Spinal cord (tissue), 10 donors: ENCODE measurements at places on chromosomes 4 and X.

DNA sequence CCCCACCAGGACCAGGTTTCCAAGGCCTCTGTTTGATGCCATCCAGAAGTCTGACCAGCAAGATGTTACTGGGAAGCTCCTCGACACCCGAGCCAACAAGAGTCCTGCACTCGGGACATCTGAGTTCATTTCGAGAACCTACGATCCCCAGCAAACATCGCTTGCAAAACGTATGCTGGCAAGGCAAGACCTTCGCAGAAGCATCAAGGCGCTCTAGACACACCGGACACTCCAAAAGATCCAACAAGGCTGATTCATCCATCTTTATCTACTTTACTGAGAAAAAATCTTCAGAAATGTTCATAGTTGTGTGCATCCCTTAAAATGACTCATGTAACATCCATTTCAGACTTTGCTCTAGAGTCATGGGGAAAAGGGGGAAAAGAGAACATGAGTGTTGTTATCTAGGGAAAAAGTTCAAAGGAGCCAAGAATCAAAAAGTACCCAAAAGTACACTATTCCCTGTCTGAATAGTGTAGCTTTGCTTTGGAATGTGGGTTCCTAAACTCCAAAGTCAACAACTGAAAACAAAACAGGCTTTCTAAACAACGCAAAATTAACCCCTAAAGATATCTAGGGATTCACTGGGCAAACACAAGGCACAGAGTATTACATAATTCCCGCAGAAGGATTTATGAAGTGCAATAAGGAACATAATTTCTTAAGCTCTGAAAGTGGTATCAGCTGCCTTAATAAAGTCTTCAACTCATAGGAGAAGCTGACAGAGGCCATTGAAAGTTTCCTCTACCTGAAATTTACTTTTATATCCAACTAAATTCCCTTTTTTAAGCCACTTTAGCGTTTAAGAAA is 1.6 kb downstream of the SH3RF1 start:
- DNase-seq = no peak

GRCh38 chrX:118726396-118726795 is 1.0 kb upstream of the IL13RA1 start:
- no peak for DNase-seq

DNA sequence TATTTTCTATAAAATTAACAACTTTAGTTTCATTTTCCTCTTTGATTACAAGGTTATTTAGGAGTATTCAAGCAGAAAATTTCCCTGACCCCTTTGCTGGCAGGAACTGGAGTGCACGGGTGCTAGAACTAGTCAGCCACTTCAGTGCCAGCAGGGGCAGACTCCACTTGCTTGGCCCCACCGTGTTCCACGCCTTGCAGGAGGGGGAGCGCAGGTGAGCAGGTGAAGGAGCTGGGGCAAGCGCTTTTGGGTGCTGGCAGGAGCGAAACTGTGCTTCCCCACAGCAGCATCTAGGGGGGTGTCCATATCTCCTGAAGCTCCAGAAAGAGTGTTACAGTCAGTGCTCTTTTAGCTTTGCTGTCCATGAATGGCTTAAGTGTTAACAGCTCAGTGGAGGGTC is 45.5 kb downstream of the MID2 start:
- no peak for DNase-seq

DNA sequence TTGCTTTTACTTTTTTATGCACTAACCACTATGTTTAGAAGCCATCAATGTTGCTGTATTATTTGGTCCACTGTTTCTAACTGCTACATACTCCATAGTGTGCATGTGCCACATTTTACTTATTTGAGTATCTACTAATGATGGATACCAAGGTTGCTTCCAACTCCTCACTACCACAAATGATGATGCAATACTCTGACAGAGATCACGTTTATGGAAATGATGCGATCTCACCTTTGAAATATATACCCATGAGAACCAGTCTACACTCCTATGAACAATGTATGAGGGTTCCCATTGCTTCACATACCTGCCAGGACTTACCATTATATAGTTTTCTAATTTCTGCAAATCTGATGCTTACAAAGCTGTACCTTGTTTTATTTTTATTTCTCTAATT is 44.2 kb downstream of the HUWE1 start:
- no peak for DNase-seq

- DNase-seq = peak; percentile 55
These were observed 63.7 kb upstream of the CD99 start for GRCh38 chrX:2627272-2627867.

GRCh38 chrX:136692271-136692670 is 44.3 kb downstream of the CD40LG start:
- DNase-seq = no peak

- DNase-seq = no peak
These were observed 142.3 kb downstream of the PCDH18 start for GRCh38 chr4:137389911-137390520.

- no peak for DNase-seq
These were observed at the start of gene MAGEA10 for GRCh38 chrX:152138388-152138784. Gene MAGEA10 (minus strand): TSS chrX:152138577. CDS start chrX:152135620, 2,957 bp downstream.

DNA sequence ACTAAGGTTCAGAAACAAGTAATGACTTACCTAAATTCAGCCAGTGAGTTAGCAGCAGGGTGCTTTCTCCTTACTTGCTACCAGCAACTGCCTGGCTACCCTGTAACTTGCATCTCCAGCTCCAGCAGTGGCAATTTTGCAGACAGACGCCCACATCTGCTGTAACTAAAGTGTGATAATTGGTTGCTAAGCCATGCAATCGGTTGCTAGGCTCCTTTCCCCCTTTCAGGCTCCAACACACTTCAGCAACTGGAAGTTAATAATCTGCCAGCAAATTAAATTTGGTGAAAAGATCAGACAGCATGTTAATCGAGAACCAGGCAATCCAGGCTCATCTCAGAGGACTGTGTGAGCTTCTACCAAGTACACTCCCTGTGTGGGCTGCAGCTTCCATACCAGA is 24.2 kb upstream of the ARHGEF9 start:
- peak; percentile 54 for DNase-seq

- no peak for DNase-seq
These were observed 341.2 kb upstream of the FMR1 start for GRCh38 chrX:147570483-147570882.

DNA sequence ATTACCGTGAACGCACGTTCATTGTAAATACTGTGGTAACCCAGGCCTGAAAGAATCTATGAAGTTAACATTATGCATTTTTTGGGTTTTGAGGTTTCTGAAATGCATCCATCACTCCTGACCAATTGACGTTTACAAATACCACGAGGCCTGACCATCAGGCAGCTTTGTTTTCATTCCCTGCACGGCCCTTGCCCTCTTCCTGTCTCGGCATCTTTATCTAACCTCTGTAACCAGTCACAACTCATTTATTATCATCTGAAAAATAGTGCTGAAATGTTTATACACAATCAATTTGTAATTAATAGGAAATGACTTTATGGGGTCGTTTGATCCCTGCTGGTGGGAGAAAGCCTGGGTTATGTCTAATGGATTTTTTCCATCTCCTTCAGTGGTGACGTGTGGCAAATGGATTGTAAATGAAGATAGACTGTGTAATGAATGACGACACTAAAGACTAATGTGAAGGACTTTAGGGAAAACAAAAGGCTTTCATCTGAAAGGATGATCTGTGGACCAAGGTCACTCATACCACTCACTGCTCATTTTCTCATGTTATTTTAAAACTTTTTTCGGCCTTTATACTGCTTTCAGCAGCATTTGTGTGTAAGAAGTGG is 102.7 kb upstream of the SORBS2 start:
- no peak for DNase-seq

- peak; percentile 35 for DNase-seq
These were observed 78.4 kb upstream of the MAP3K15 start for GRCh38 chrX:19593690-19594089.

GRCh38 chrX:64975491-64975890 is 759 bp downstream of the ZC4H2 start:
- DNase-seq = peak; percentile 76

GRCh38 chr4:169594560-169595195 is 17.7 kb downstream of the NEK1 start:
- no peak for DNase-seq

DNA sequence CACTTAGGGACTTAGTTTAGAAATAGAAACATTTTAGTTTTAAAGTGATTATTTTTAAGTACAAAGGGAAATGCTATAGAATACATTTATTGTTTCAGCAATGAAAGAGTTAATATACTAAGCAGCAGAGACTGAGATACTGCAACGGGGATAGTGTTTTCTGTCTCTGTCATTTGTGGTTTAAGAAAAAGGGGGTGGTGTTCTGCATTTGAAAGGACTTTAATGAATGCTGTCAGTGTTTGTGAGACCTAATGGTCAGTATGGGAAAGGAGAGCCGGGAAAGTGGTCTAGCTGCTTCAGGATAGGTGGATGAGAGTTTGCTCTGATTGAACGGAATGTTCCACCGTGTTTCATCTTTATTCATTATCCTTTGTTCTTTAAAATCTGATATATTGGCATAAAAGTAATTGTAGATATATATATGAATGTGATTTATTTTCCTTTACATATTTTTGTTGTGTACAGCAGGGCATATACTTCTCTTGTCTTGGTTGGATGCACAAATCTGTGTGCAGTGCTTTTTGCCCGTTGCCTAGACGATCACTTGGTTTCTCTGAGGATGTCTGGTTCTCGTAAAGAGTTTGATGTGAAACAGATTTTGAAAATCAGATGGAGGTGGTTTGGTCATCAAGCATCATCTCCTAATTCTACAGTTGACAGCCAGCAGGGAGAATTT is at the start of gene KLHL5:
Gene KLHL5, plus strand, starts transcription at position 139 of the 676 bp plus-strand sequence. Its CDS starts 421 bp downstream, at position 560.
- DNase-seq = peak; percentile 84

- no peak for DNase-seq
These were observed 139.2 kb downstream of the NWD2 start for GRCh38 chr4:37383579-37384229.

- no peak for DNase-seq
These were observed 13.0 kb upstream of the SPRY1 start for GRCh38 chr4:123383566-123383965.

DNA sequence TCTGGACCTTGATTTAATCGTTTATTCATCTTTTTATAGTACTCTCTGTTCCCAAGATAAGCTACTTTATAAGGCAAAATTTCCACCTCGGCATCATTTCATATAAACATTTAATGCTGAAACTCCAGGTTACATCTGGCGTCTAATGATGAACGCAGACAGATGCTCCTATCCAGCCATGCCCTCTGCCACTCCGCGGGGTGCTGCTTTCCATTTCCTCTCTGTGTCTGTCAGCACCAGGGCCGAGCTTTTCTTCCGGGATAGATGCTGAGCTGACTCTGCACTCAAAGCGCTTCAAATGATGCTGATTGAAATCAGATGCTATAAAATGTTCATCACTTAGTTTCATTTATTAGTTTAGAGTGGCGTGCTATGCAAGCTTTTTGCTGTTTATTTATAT is 80.5 kb upstream of the HELT start:
- DNase-seq = no peak

GRCh38 chr4:41405464-41406112 is 132.4 kb upstream of the LIMCH1 start:
- no peak for DNase-seq

GRCh38 chr4:88672987-88673386 is 24.6 kb downstream of the NAP1L5 start:
- DNase-seq = no peak

DNA sequence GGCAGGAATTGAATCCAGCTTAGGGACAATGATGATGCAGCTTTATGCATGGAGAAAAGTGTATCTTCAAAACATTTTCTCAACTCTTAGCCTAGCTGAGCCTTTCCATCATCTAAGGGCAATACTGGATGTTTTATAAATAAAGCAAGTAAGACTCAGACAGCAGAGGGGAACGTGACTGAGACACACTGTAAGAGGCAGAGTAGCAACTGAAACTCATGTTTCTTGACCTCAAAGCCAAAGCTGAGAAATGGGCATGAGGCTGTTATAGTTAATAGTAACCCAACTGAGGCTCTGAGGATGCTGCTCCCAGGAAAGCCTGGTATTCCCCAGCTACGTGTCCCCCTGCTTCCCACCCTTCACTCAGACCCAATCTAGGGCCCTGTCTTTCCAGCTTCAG is 44.6 kb downstream of the ARHGEF9 start:
- DNase-seq = no peak

- DNase-seq = no peak
These were observed 21.2 kb downstream of the HERC3 start for GRCh38 chr4:88613417-88613875.

DNA sequence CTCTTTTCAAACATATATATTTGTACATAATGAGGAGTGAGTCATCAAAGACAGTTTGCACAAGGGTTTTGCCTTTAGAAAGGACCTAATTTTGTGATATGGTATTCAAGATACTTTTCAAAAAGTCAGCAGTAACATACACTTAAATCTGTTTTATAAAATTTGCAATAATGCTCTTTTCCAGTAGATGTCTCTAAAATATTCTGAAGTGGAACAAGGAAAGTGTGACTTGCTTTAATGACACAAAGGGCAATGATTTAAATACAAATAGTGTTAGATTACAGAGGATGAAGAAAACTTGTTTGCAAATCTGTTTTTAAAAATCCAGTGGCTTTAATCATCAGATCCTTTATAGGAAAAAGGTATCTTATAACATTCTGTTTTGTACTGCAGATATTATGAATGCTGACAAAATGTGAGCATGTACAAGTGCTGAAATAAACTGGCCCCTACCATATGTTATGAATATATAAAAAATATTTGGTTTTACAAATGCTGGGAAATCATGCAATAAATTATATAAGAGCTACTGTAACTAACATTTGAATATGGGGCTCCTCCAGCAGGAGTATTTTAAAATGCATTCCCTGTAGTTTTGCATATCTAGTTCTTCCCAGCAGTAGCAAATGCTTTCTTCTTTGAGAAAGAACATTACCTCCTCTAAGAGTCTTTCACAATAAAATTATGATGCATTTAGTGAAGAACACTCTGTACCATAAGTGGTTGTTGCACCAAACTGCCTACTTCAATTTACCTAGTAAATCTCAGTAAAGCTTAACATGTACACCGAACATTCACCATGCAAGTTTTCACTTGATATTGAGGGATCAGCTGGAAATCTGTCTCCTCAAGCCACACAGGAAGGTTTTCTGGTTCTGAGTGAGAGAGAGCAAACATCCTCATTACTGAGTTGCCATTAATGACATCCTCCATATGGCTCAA is 20.2 kb downstream of the MMRN1 start:
- peak; percentile 17 for DNase-seq

GRCh38 chr4:121951521-121952110 is at the start of gene TRPC3:
Gene TRPC3 (minus strand): TSS chr4:121952060. CDS start chr4:121951680, 380 bp downstream.
- no peak for DNase-seq

DNA sequence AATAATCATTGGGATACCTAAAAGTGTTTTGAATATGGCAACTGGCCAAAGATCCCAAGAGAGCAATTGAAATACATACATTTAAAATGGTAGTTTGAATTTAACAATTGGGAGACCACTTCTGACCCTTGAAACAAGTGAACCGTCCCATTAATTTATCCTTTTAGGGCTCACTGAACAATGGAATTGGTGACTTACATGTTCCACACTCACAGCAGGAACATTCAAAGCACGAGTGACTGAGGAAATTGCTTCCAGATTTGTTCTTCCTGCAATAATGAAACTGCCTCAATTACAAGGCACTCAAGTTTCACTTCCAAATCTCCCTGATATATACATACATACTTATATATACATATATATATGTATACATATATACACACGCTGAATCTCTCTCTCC is 20.6 kb downstream of the SLC39A8 start:
- DNase-seq = no peak

- no peak for DNase-seq
These were observed 90.4 kb downstream of the MOSPD2 start for GRCh38 chrX:14963447-14964236.

GRCh38 chr4:133147286-133147821 is 1.7 kb upstream of the PCDH10 start:
- DNase-seq = peak; percentile 62
